Left ventricle myocardium superior (tissue), 1 donor: ENCODE measurements at places on chromosomes 12 and 14.

DNA sequence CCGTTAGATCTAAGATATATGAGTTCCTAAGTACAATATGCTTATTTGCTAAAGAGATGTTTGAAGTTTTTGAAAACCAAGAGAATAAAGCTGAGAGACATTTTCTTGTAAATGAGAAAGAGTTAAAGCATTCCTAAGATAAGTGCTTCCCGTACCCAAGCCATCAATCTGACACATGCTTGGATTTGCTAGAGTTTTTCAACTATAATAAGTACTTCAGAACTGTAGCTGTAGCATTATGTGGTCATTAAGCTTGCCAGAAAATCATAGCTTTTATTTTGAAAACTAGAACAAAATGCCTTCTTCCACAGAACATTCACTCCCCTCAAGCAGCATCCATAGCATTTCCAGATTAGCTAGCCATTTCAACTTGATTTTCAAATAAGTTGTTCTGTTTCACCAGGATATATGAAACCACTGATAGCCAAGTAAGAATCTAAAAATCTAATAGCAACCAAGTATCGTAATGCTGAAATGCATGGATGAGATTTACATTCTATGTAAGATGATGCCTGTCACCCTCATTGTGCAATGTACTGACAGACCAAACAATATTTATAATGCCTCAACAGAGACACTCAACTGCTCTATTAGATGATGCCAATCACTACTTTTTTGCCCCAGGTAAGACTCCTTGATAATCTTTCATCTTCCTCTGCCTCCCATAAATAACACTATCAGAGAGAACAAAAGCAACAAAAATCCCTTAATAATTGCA lies 8.0 kb downstream of the SNW1 start:
- no peak for DNase-seq

DNA sequence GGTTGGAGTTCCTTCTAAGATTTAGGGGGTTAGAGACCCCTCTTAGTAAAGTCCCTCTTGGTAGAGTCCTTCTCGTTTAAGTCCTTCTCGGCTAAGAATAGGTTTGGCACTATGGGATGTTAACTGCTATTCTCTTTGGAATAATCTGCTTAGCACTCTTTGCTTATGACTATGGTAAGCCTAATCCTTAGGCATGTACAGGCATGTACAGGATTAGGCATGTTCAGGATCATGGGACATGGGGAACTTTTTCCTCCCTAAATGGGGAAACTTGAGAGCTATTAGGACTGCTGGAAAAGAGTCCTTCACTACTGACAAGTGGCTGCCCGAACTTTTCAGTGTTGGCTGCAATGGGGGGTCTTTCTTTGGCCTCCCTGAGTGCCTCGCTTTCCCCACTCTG lies 193.3 kb downstream of the TMEM117 start:
- DNase-seq: no peak

DNA sequence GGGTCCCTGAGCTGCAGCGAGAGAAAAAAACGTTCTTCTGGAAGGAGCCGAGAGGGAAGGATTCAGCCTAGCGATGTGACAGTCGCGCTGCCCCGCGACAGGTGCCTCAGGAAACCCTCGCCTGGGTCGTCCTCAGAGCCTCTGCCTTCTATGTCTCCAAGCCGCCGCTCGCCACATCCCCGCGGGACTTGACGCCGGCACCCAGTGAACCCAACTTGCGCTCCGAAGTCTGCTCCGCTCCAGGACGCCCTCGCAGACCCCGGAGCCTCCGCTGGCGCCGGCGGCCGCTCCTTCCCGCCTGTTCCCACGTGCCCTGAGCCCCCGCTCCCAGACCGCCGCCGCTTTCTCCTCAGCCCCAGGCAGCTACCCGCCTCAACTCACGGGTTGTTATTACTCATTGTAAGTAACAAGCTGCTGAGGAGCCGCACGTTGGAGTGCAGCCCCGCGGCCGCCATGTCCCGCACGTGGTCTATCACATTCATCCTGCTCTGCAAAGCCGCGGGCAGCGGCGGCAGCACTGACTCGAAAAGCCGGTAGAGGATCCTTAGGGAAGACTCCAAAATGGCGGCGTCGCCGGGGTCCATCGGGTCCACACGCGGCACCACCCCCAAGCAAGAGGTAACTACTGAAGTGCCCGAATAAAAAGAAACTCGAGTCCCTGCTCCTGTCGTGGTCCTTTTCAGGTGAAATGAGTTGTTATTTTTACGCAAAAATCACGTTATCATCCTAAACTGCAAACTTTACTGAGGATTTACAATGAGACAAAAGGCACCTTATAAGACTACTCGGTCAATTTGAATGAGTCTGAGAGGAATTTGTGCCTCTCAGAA lies at the start of gene ANAPC7:
TSS of gene ANAPC7 (minus strand) at position 563 of the 830 bp plus-strand sequence. CDS start at position 482, 81 bp downstream.
- DNase-seq: peak; percentile 94

DNA sequence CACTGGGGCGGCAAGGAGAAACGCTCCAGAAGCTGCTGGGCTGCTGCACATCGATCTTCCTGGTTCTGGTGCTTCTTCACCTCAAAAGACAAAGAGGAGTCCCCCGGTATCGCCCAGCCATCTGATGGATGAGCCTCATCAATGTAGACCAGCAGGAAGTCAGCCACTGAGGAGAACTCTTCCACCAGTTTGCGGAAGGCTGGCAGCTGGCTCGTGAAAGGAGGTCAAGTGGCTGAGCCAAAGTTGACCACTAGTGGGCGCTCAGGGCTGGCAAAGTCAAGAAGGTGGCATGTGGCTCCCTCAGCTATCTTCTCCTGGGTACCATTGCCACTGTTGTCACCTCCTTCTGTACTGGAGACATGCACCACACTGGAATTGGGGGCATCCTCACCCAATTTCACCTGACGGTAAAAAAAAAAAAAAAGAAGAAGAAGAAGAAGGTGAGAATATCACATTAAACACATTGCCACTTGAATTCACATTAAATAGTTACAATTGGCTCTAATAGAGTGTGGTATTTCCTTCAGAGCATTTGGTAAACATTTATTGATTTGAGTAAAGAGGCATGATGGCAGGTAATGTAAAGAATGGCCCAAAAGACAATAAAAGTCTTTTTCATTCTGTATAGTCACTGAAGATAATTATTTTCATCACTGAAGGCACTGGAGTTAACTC lies 8.3 kb downstream of the DIO2 start:
- DNase-seq: no peak

- DNase-seq: no peak
Measured at GRCh38 chr12:120901818-120902217, 2.3 kb downstream of the SPPL3 start.

GRCh38 chr12:131024026-131024425 lies 70.3 kb downstream of the ADGRD1 start:
- no peak for DNase-seq

GRCh38 chr14:55107766-55108554 lies 21.1 kb upstream of the LGALS3 start:
- DNase-seq: peak; percentile 93

- no peak for DNase-seq
Measured at GRCh38 chr12:32650508-32650907, 28.6 kb upstream of the DNM1L start.

DNA sequence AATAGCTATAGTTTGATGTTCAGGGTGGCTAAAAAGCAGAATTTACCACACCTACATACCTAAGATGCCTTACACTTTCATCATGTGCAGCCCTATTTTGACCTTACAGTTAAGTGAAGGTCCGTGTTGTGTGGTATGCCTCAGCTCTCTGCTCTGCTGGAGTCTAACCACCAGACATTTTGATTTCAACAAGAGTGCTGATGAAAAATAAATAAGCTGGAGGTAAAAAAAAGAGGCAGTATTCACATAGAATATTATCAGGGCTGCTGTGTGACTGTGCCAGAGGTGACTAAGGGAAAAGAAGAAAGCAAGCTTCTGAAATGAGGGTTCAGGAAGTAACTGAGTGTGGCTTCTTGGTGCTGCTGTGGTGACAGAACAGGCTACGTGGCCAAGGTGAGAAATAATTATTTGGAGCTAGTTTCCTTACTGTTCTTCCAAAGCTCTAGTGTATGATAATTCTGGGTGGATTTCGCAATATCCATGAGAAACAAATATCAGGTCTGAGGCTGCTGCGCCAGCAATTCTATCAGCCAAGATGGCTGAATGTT lies 188.8 kb downstream of the STXBP6 start:
- no peak for DNase-seq

DNA sequence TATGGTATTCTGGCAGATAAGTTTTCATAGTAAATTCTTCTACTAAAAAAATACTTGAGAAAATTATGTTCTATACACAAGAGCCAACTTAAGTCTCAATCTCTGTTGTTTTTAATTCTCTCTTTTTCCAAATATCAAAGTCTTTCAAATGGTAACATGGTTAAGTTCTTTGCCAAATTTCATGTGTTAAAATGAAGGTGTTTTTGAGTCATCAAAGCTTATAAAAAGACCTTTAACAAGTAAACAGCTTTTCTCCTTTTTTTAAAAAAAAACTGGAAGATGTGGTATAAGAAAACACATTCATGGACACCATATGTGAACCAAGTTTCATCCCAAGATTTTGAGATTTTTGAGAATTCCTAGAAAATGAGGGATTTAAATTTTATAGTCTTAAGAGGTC lies 111.3 kb downstream of the FOXG1 start:
- DNase-seq: no peak

DNA sequence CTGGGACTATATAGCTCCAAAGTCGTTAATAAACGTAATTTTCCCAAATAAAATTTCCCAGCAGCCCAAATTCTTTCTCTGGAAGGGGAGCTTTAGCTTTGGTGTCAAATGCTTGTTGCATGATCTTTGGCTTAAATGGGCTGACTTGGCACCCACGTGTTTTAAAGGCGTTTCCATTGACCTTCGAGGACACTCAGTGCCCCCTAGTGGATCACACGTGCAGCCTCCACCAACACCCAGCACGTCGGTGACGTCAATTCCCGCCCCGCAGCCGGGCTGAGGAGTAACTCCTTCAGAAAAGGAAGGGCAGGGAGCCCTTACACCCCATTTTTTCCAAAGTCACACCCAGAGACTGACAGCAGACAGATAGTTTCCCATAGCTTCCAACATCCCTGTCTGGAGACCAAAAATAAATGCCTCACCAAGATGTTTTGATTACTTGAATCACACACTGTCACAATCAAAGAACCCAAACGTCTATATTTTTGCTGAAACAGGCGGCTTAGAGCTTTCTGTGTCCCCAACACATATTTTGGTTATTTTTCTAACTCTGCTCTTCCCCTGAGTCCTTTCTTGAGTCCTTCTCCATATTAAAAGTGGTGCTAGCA lies 707.9 kb downstream of the AACS start:
- DNase-seq: no peak

- no peak for DNase-seq
Measured at GRCh38 chr14:55689981-55690871, 110.2 kb downstream of the KTN1 start.

DNA sequence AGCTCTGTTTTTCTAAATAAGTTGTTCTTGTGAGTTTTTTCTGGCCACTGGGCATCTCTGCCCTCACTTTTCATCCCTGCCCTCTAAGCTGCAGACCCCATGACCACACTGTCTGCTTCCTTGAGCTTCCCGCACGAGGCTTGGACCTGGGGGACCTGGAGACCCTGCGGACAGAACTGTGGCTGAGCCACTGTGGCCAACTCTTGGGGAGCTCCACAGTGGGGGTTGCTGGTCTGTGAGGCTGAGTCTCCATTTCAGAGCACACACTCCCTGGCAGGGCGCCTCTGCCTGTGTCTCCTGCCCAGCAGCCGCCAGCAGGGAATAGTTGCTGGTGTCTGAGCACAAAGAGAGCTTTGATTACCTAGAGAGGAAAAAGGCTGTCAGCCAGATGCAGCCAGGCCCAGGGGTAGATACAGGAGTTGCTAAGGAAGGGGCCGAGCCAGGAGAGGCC lies 13.1 kb upstream of the RIN3 start:
- DNase-seq: peak; percentile 77

DNA sequence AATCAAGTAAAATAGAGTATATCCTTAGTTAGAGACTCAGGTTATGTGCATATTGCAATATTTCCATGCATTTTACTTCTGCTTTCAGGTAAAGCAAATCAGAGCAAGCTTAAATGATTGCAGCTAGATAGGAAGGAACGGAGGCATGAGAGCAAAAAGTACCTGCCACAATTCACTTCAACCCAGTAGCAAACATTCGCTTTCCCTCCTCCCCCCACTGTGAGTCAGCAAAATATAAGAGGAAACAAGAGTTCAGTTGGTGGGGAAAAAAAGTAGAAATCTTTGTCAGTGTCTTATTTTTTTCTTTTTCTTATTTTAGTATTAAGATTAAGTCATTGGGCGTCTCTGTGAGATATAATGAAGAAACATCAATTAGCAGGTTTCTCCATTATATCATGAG lies 475.4 kb downstream of the NPAS3 start:
- no peak for DNase-seq

- no peak for DNase-seq
Measured at GRCh38 chr12:9957834-9958233, 13.4 kb upstream of the CLEC12A start.

GRCh38 chr12:93297032-93297431 lies 80.7 kb upstream of the NUDT4 start:
- no peak for DNase-seq

DNA sequence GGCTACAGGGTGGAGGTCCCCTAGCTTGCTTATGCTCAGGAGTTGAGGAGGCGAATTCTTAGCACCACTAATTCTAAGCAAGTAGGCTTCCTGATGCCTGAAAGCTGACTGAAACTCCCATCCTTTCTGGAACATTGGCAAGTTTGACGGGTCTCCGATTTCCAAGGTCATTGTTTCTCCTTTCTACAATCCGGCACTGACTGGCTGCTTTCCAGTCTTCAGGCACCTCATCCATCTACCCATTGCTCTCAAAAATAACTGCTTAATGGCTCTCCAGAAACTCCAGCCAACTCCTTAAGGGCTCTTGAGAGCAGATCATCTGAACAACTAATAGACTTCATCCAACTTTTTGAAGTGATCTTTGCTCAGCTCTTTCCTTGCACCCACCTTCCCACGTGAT lies 13.3 kb downstream of the REM2 start:
- DNase-seq: no peak

DNA sequence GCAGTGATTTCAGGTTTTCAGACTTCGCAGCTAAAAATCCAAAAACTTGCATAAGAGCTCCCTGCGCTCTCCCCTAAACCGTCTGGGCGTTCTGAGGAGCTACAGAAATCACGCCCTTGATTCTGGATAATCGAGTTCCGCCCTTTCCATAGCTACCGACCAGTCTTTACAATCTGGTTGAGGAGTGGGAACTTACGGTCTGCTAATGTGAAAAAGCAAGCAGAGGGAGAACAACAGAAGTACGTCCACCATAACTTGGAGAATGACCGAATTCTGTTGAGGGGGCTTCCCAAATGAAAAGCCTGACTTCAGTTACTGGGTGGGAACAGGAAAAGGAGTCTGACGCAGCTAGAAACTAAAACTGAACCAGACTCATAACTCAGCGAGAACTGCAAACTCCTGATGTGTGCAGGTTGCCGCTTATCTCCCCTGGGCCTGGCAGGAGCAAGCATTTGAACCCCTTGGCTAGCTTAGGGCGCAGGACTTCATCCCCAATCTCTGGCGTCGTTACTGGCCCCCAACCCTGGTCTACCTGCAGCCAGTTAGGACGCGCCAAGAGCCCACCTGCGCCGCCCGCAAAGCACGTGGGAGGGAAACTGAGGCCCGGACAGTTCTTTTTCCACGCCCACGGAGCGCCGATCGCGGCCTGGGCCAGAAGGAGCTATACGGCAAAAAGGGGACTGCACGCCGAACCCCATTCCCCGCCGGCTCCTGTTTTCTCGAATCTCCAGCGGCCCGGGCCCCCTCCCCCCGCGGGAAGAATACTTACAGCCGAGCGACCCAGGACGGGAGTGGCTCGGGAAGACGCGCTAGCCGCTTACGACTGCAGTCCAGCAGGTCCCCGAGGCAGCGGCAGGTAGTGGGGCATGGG lies 838 bp downstream of the LRIG3 start:
- no peak for DNase-seq
